Stimulated activated CD8-positive, alpha-beta memory T cell treated with anti-CD3 and anti-CD28 coated beads, Interleukin-15, amount 100 ng/mL, for 4 hours (primary cell): ENCODE measurements at places on chromosomes 5 and 9.

GRCh38 chr9:113590991-113591898 is 127.7 kb downstream of the RGS3 start:
- no peak for DNase-seq

- no peak for DNase-seq
Observed at GRCh38 chr5:36908544-36909260, 32.1 kb downstream of the NIPBL start.

DNA sequence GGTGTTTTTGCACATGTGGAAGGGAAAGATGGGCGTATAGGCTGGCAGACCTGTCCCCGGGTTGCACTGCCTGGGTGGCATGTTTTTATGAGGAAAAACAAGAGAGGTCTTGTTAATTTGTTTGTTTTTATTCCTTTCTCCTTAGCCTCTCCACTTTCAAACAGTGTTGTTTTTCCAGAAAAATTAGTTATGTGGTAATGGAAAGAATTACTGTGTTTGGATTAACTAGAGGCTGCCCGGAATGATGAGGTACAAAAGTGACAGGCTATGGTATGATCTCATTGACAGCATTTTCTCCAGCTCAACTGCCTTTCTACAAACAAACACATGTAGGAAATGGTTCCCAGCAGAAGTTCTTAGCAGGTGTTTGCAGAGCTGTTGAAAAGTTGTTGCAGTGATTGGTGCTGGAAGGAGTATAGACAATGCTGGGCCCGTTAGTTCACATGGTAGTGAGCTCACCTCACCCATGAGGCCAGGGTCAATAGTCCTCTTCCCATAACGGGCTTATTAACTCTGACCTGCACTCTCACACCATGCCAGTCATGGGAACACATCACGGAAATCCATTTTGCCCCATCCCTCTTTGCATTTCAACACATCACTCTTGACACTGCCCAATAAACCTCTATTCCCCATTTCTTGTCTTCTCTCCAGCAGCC is 111.3 kb upstream of the SAP30L start:
- DNase-seq: no peak

GRCh38 chr5:177421062-177421798 is 5.2 kb upstream of the GRK6 start:
- no peak for DNase-seq

DNA sequence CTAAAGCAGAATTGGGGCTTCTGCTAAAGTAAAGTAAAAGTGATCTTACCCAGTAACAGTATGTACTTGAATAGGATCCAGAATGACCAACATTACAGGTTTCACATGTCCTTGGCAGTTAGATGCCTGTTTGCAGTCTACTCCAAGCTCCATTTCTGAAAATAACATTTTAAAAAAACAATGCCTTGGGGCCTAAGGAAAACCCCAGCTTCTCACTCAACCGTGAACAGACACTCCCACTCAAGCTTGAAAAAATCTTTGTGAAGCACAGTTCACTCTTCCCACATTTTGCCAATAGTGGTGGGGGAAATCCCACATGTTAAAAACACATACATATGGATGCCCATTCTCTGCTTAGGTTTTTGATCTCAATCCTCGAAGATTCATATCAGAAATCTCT is 304.1 kb downstream of the ARRDC3 start:
- DNase-seq: no peak

- no peak for DNase-seq
Observed at GRCh38 chr5:137491121-137491520, 8.0 kb downstream of the SPOCK1 start.
